ENCODE measurements at places on chromosomes 12 and 14.
A peak's percentile ranks its signal among the peaks of the same experiment; 100 is the strongest.

DNA sequence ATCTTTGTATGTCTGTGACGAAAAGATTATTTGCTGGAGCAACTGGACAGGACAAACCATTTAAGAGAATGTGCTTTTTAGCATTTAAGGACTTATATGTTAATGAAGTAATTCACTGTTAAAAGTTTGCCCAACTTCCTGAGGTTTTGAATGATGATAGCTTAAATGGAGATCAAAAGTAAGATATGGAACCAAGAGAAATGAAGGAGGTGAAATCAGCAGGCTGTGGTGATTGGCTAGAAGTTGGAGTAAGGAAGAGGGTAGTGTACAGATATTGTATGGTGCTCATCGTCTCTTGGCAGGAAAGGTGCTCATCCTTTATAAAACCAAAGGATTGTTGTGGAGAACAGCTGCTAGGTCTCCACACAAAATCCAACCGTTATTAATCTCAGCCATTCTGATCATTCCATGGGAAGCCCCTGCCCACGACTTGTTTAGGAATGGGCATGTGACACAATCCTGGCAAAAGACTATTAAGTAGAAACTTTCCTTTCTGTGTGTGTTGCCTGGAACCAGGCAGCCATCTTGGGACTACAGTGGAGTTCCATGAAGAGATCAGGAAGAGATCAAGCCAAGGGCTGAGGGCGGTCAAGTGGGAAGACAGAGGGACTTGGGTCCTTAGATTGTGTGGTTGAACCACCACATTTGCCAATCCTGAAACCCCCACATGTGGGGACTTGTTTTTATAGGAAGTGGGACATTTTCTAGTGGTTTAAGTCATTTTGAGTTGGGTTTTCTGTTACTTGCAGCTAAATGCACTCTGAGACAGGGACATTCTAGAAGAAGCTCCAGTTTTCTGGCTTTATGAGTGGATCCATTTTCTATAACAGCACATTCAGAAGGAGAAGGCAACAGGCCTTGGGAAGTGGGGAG is 56.8 kb upstream of the CHST11 start:
- DNase-seq, result no peak

- no peak for DNase-seq
These were observed 84.3 kb downstream of the TMEM30B start for GRCh38 chr14:61196792-61197191.

GRCh38 chr14:106058342-106058741 is 532.0 kb downstream of the TMEM121 start:
- DNase-seq, result no peak

DNA sequence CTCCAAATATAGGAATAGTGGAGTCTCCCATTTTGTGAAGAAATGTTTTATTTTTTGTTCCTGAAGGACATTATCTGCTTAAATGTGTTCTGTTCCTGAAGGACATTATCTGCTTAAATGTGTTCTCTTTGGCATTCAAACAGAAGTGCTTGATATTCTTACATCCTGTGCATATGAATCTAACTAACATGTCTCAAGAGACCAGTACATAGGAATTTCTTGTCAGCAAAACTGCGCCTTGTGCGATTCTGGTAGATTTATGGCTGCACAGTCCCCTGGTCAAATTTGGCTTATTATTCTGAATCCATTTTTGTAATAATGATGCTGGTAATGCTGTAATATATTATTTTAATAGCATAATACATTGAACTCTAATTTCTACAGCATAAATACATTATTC is 722.4 kb downstream of the NOVA1 start:
- no peak for DNase-seq

DNA sequence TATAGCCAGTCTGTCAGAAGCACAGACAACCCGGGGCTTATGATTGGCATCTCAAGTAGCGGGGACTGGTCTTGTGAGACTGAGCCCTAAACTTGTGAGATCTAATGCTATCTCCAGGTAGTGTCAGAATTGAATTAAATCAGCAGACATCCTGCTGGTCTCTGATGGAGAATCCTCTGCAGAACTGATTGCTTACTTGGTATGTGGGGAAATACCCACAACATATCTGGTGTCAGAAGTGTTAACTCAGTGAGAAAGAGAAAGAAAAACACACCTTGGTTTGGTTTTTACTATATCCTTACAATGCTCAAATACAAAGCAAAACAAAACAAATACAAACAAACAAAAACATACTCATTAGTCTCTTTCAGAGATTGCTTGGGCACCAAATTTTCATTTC is 10.0 kb downstream of the SEL1L start:
- DNase-seq, result no peak

- no peak for DNase-seq
These were observed 16.8 kb downstream of the HECTD1 start for GRCh38 chr14:31190717-31191263.

GRCh38 chr14:51360592-51360991 is 120.5 kb downstream of the TMX1 start:
- DNase-seq, result no peak

GRCh38 chr14:98931911-98932310 is 340.1 kb downstream of the BCL11B start:
- DNase-seq, result peak; percentile 88

DNA sequence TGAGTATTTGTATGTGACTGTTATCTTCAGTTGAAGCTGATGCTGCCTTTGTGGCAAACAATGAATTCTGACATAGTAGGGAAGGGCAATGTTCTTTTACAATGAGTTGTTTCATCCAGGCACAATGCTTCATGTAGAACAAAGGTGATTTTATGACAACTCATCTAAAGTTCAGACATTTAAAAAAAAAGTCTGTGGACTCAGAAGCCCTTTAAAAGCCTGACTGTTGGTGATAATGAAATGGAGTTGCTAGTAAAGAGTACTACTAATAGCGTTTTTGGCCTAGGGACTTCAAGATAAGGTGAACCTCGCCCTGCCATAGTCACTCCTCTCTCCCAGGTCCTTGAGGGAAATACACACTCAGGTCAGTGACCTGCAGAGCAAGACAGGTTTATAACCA is 105.1 kb downstream of the AKAP6 start:
- no peak for DNase-seq

DNA sequence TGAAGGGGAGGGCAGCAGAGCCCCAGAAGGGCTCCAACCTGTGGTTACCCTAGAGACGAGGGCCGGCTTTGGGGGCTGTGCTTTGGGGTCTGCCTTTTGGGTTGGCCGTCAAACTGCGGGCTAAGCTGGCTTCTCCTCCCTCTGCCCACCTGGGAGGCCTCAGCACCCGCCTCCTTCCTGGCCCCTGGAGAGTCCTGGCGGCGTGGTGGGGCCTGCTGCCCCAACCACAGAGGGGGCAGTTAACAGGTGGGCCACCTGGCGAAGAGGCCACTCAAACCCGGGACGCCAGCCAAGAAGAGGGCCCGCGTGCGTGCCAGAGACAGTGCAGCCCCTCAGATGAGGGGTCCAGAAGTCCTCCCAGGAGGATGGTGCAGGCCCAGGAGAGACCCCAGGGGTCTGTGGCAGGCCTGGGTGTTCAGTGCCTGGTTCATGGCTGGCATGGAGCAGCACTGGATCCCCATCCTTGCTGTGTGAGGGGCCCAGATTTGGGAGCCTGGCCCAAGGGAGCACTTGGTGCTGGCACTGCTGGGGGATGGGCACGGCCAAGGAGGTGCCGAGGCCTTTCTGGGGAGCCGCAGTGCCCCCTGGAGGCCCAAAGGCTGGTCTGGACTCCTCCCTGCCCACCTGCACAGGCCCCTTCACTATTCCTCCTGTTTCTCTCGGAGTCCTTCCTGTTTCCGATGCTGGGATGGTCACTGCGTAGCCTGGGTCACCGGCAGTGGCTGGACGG is 48.8 kb downstream of the LRCOL1 start:
- no peak for DNase-seq

DNA sequence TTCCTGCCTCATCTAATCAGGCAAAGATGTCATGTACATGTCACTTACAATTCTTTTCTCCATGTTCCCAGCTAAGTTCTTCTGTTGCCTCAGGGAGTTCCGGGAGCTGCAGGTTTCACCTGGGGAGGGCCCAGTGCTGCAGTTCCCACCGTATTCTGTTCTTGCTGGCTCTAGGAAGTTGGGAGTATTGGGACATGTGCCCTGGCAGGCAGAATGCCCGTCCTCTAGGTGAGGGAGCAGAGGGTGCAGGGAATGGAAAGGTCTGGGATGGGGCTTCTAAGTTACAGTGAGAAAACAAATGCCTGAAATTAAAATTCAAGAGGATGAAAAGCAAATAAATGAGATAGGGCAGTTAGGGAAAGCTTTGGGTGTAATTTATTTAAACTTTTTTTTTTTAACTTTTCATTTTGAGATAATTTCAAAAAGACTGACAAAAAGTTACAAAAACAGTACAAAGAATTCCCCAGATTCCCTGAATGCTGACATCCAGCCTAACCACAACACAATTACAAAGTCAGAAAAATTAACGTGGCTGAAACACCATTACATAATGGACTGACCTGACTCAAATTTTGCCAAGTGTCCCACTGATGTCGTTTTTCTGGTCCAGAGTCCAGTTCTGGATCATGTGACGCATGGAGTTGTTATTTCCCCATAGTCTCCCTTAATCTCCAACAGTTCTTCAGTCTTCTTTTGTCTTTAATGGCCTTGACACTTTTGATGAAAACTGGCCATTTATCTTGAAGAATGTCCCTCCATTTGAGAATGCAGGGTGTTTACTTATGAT is 187.2 kb upstream of the MYL2 start:
- no peak for DNase-seq

GRCh38 chr12:1844223-1844622 is 23.9 kb downstream of the LRTM2 start:
- no peak for DNase-seq

- DNase-seq, result no peak
These were observed 10.7 kb downstream of the IFT81 start for GRCh38 chr12:110134691-110135411.

GRCh38 chr12:118212606-118213005 is 76.7 kb downstream of the PEBP1 start:
- DNase-seq, result no peak

Measured in stimulated activated naive CD4-positive, alpha-beta T cell (primary cell).